Dorsolateral prefrontal cortex (tissue), 122 donors: ENCODE measurements at places on chromosomes 11 and 22.

DNA sequence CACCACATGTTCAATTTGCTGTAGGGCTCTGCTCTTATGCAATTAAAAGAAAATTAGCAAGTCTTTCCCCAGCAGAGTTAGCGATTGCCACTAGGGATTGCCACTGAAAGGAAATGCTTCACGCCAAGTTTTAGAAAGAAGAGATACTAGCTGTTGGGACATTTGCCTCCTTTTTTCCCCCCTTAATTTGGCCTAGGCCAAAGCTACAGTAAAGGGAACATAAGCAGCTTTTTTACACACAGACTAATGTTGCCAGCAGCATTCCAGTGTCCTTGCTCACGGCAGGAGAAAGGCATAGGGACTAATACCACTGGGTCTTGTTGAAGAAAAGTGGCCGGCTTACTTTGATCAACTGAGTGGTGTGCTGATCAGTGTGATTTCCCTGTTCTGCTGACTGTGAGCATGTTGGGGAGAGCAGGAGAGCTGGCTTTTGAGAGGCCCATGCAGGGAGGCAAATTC is 71.2 kb downstream of the PHF21A start:
- peak; percentile 22 for DNase-seq

DNA sequence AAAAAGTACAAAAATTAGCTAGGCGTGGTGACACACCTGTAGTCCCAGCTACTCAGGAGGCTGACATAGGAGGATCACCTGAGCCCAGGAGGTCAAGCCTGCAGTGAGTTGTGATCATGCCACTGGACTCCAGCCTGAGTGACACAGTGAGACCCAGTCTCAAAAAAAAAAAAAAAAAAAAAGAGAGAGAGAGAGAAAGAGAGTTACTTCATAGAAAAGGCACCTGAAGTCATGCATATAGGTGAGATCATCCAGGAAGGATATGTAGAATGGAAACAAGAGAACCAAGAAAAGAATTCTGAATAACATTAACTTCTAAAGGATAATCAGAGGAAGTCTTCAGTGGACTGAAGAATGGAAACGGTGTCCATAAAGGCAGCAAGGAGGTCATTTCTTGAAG is 106.8 kb downstream of the STK33 start:
- DNase-seq, result no peak

DNA sequence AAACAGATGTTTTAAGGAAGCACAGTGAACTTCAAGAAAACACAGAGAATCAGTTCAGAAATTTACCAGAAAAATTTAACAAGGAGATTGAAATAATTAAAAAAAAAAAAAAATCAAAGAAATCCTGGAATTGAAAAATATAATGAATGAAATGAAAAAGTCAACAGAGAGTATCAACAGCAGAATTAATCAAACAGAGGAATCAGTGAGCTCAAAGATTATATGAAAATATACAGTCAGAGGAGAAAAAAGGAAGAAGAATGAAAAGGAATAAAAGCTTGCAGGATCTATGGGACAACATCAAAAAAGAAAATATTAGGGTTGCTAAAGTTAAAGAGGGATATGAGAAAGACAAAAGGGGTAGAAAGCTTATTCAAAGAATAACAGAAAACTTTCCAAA is 82.3 kb downstream of the XRRA1 start:
- DNase-seq, result no peak

DNA sequence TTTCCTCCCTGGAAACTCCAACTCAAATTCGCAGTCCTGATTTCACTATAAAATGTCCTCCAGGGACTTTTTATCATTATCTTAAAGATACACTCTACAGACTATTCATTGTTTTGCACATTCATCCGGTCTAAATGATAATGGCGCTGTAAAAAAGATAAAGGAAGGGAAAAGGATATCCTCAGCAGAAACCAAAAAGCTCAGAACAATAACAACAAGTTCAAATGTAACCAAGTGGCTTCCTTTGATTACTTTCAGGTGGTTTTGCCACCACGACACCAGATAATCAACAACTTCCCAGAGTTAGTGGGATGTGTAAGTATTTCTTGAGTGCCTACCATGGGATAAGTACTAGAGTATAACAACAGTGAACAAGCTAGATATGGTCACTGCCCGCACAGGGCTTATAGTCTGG is 26.3 kb downstream of the PRCP start:
- no peak for DNase-seq

DNA sequence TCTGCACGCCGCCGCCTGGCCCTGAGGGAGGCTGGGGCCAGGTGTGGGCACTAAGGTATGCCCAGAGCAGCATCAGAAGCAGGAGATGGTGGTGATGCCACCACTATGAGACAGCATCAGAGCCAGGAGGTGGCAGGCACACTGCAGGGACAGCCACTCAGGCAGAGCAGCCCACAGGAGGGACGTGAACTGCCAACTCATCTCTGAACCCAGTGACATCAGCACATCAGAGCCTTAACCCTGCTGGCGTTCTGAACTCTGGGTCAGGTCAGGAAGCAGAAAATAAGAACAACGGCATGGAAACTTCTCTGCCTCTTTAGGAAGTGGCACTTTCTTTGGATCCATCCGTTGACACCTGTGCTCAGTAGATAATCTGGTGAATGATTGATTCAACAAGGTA is 14.7 kb upstream of the IFT27 start:
- no peak for DNase-seq

DNA sequence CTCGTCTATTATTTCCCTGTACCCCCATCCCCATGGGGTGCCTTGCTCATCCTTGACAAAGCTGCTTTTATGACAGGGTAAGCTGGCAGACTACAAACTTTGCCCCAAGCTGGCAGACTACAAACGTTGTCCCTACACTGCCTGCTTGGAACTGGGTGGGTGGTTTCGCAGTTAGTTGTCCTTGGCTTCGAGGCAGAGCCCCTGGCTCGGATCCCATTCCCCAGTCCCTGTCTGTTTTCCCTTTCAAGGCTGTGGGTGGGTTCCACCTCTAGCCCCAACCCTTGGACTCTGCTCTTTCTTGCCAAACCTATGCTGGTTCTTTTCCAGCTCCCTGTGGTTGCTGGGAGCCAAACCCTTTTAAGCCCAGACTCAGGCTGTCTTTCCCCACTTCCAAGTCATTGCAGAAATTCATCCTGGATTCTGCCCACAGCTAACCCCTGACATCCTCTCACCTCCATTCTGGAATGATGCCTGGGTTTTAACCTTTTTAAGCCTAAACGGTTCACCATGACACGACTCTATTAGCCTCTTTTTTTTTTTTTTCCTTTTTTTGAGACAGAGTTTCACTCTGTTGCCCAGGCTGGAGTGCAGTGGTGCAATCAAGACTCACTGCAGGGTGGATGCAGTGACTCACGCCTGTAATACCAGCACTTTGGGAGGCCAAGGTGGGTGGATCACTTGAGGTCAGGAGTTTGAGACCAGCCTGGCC is 9.2 kb upstream of the RBM14 start:
- no peak for DNase-seq
